ENCODE measurements at places on chromosomes 11 and 22. TPM values are rescaled to one million over a fixed set of nuclear protein-coding genes. Genes with fewer than 3 reads are reported as not detected.

DNA sequence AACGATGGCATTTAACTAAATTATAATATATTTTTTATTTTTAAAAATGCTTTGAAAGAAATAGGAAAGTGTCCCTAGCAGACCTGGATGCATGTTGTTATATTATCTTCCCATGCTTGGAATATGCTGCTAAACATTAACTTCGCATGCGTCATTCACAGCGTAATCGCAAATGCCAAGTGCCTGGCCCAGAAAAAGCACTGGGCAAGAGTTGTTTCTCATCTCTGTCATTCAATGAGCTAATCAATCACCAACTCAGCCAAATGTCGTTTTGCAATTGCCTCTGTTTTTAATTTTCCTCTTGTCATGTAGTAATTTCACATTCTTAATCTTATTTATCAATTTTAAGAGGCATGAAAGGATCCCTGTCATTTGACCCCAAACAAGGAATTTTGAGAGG is 1421.9 kb downstream of the BRD1 start:
- no peak for DNase-seq

DNA sequence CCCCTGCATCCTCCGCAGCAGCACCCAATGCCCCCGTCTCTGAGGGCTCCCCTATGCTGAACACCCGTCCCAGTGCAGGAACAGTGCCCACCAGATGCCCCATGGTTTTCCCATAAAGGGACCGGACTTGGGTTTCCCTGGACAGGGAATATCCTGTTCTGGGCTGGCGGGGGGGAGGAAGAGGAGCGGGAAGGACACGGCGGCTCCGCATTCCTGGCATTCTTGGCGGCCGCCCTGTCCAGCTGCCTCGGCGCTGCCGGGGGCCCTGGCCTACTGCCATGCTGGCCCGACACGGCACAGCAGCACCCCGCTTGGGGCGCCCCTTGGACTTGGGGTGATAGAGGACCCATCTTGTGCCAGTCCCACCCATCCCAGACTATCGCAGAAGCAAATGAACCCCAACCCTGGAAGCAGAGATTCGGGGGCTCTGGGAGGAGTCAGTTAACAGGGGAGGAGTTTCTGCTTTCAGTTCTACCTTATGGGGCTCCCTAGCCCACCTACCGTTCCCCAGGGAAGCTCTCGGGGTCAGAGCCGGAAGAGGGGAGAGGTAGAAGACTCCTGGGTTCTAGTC is 23.7 kb upstream of the CBX7 start:
- DNase-seq, result no peak

- DNase-seq, result no peak
Measured at GRCh38 chr22:49628391-49629260, 199.0 kb downstream of the BRD1 start.

GRCh38 chr11:39425226-39425625 is 2034.2 kb downstream of the LRRC4C start:
- no peak for DNase-seq

GRCh38 chr11:117972629-117973502 is 13.3 kb upstream of the IL10RA start:
- no peak for DNase-seq

DNA sequence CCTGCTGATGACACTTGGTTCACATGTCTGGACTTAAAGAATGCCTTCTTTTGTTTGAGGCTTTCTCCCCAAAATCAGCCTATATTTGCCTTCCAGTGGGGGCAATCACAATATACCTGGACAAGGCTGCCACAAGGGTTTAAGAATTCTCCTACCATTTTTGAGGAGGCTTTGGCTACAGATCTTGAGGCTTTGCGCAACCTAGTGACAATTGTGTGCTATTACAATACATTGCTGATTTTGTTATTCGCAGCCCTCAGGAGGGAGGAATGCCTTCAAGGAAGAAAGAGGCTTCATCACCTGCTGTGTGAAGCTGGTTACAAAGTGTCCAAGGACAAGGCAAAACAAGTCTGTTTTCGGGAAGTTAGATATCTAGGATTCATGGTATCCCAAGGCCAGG is 50.8 kb upstream of the OR4C15 start:
- DNase-seq, result no peak

GRCh38 chr22:44128958-44129618 is 51.6 kb upstream of the PARVG start:
- no peak for DNase-seq

- no peak for DNase-seq
Measured at GRCh38 chr11:70488171-70488703, 89.9 kb downstream of the CTTN start.

DNA sequence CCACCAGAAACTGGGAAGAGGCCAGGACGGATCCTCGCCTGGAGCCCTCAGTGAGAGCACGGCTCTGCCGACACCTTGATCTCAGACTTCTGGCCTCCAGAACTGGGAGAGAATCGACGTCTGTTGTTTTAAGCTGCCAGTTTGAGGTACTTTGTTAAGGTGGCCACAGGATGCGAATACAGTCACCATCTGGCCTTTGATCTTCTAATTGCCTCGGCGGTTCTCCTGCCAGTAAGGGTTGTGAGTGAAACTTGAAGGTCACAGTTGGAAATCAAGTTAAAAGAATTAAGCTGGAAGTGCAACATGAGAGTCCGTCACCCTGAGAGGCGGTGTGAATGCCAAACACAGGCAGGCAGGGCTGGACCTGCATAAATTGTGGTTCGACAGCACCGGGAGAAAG is 27.9 kb downstream of the PARVB start:
- no peak for DNase-seq

GRCh38 chr11:32809313-32809712 is 14.9 kb upstream of the CCDC73 start:
- DNase-seq, result peak; percentile 15

DNA sequence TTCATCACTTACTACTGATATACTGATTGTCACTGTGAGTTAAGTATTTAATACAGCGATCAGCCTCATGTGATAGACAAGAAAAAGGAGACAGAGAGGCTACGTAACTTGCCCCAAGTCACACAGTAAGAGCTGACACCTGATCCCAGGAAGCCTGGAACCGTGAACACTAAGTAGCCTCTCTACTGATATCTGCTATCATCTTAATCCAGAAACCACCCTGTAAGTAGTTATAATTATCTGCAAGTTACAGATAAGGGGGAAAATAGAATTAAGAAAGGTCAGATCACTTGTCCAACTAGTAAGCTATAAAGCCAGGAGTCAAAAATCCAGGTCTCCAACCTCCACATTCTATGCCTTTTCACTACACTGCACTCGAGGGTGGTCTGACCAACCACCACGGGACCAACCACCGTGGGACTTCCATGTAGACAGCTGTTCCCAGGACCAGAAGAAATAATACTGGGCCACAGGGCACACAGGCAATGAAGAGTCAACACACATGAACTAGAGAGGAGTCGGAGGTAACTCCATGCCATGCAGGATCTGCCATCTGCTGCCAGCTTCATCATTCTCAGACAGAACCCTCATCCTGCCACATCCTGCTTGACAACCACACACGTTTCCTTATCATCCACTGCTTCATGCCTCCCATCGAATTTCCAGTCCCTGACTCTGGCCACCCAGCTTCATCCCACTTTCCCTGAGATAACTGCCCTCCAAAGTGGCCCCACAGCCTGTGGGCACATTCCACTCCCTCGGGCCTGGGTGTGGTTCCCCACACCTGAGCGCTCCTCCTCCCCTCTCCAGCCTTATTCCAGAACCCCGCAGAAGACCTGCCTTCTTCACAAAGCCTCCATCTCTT is 58.6 kb downstream of the MICAL3 start:
- no peak for DNase-seq

- DNase-seq, result no peak
Measured at GRCh38 chr22:38035530-38035885, 21.7 kb upstream of the PICK1 start.

- no peak for DNase-seq
Measured at GRCh38 chr22:48944433-48944750, 883.3 kb downstream of the BRD1 start.

DNA sequence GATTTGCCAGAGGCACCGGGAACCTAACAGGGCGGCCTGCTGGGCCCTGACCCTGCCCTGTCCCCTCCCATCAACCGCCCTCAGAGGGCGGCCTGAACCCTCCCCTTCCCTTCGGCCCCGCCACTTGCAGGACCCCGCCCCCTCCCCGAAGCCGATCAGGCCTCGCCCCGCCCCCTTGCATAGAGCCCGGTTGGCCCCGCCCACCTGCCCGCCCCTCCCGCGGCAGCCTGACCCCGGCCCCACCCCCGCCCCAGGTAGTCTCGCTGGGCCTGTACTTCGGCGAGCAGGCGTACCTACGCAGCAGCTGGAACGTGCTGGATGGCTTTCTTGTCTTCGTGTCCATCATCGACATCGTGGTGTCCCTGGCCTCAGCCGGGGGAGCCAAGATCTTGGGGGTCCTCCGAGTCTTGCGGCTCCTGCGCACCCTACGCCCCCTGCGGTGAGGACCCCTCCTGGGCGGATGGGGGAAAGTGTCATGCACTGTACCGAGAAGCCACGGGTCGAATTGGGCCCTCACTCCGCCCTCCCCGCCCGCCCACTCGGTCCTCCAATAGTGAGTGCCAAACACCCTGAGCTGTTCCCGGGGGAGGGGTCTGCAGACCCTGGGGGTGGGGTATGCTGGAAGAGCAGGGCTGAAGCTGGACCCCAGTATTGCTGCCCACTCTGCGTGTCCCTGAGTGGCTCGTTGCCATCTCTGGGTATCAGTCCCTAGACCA is 94.1 kb downstream of the CACNA1I start:
- no peak for DNase-seq

GRCh38 chr22:46107753-46108563 is 42.4 kb upstream of the PPARA start:
- DNase-seq, result no peak

- DNase-seq, result no peak
Measured at GRCh38 chr22:37830093-37830842, 7.1 kb downstream of the GALR3 start.

DNA sequence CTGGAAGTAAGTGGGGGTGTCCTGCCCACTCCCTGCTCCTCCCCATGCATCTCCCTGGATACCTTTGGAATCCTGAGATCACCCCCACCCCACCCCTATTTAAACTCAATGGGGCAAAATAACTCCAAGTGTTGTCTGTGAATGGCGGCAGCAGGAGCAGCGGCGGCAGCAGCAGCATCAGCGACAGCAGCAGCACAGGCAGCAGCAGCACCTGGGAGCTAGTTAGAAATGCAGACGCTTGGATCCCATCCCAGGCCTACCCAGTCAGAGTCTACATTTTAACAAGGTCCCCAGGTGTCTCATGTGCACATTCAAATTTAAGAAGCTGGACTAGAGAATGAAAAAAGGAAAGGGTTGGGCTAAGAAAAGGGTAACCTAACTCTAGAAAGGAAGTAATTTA is 82.6 kb downstream of the SEZ6L start:
- no peak for DNase-seq

GRCh38 chr11:61046833-61047232 is 55.5 kb upstream of the CD5 start:
- no peak for DNase-seq

- peak; percentile 69 for DNase-seq
Measured at GRCh38 chr22:49934891-49935557, 16.6 kb downstream of the CRELD2 start.

OR52J3 gene
- not detected for polyA plus RNA-seq

PGA5 gene
- not detected for polyA plus RNA-seq

CST6 gene
- polyA plus RNA-seq, result not detected

FXYD2 gene
- polyA plus RNA-seq, result 67.9 TPM

JHY gene
- polyA plus RNA-seq, result 7.6 TPM

NKAPD1 gene
- polyA plus RNA-seq, result 13.4 TPM
